ENCODE measurements at places on chromosomes 1 and 21.

GRCh38 chr1:87194271-87194774, 134.4 kb upstream of the LMO4 start:
- DNase-seq, result no peak

DNA sequence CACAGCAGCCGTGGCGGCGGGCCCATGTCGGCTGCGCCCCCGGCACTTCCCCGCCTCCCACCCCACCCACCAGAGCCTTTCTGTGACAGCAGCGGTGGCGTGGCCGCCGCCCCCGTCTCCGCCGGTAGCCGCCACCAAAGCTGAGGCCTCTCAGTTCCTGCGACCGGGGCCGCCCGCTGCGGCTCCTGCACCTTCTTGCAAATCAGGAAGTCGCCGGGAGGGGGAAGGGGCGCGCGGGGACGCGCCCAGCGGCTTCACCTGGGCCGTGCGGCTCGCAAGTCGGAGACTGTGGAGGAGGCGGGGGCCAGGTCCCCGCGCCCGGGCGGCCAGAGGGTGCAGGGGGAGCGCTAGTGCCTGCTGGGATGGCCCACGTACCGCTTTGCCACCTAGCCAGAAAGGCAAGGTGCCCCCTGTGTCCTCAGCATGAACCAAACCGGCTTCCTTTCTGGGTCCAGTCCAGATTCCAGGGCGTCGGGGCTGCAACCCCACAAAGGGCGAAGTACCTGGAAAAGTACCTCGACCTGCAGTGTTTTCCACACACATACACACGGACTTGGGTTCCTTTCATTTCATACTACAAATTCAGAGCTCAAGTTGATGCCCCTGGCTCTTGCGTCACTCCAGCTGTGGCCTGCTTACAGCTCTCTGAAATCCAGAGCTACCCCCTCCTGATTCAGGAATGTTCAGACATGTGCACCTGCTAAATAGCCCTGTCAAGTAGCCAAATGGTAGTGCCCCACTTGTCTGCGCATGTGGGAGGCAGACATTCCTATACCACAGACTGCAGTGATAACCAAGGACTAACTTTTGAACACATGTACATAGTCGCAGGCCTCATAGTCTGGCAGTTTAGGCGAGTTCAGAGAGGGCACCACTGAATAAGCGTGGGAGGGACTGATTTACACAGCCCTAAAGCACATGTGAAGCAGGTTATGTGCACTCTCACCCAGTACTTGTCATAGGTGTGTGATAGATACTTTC, at the start of gene DENND1B:
DENND1B (minus strand) TSS at position 199 of the 981 bp plus-strand sequence. CDS start 325 bp downstream, outside the sequence.
- DNase-seq, result peak; percentile 94

DNA sequence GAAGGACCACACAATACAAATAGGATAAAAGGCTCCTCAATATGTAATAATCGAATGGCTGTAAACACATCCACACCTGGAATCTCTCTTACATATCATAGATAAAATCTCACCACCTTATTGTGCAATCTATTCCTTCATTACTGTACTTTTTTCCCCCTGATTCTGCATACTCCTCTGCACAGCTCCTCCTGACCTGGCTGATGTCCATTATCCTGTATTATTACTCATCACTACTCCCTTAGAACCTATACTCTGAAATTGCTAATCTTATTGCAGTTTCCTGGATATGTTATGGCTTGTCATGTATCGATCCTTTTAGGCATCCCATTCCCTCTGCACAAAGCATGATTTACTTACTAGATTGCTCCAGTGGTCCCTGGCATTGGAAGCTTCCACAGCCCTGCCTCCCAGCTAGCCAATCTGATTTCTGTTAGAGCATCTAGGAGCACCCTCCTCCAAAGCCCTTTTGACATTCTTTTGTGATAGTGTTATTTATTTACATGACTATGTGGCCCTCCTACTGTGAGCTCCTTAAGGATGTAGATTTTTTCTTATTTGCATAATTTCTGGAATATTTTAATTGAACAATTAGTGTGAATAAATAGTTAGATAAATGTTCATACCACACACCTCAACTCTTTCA, 24.2 kb upstream of the PHGDH start:
- no peak for DNase-seq

- DNase-seq, result no peak
Measured at GRCh38 chr1:150777544-150777943, 12.0 kb upstream of the CTSS start.

DNA sequence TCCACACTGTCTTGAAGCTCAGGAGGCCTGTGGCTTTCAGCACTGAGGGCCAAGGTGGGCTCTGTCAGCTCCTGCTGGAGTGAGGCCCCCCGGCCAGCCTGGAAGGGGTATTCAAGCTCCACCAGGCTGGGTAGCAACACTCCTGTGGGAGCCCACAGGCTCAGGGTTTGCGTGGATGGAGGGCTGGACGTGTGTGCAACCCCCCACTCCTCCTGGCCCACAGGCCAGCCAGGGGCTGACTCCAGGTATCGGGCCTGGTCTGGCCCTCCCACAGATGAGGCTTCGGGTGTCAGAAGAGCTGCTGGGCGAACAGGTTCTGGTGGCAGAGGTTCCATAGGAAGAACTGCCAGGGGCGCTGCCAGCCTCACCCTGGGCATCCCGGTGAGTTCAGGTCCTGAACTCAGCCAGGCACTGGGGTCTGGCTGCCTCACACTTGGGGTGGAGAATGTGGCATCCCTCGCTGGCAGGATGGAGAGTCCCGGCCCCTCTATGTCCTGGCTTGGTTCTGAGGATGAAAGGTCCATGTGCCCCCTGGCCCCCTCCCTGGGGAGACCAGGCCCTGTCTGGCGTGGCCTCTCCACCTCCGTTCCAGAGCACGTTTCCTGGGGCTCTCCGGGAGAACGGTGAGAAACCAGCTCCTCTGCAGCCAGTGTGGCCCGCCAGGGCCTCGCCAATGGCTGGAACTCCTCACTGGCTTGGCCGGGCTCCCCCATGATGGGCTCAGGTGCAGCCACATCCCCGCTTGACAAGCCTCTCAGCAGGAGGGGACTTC, 64.6 kb upstream of the TARDBP start:
- no peak for DNase-seq

- DNase-seq, result no peak
Measured at GRCh38 chr1:35594005-35594760, 21.1 kb downstream of the TFAP2E start.

- DNase-seq, result peak; percentile 37
Measured at GRCh38 chr21:43689556-43690337, 29.2 kb upstream of the PDXK start.

DNA sequence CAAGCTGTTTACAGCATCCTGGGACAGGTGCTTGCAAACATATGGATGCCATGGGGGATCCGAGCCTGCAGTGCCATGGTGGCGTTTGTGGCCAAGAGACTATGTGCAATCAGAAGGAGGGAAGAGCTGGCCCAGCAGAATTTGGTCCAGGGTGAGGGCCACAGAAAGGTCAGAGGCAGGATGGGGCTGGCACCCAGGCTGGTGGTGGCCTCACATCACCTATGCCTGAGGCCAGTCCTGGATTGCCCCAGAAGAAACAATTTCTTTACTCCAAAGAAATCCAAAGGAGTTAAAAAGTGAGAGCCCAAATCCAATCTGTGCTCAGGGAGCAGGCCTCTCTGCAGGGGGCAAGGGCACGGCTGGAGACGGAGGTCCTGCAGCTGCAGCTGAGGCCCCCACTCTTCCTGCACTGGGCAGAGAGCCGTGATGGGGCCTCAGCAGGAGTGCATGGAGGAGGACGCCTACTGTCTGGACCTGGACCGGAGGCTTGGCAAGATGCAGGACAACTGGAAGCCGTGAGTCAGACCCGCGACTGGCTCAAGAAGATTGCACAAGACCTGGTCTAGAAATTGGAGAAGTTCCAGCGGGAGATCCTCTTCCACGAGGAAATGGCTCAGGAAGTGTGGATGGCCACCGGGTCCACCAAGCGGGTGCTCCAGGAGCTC, 163.5 kb downstream of the RYR2 start:
- no peak for DNase-seq

GRCh38 chr1:113391649-113392271, 1.4 kb downstream of the MAGI3 start:
- DNase-seq, result peak; percentile 59

GRCh38 chr1:165933446-165934170, 106.2 kb downstream of the UCK2 start:
- DNase-seq, result peak; percentile 50
